Ovary (tissue), 10 donors: ENCODE measurements at places on chromosomes 6 and 20. TPM values are rescaled to one million over a fixed set of nuclear protein-coding genes. Genes with fewer than 3 reads are reported as not detected.
A peak's percentile ranks its signal among the peaks of the same experiment; 100 is the strongest.

DNA sequence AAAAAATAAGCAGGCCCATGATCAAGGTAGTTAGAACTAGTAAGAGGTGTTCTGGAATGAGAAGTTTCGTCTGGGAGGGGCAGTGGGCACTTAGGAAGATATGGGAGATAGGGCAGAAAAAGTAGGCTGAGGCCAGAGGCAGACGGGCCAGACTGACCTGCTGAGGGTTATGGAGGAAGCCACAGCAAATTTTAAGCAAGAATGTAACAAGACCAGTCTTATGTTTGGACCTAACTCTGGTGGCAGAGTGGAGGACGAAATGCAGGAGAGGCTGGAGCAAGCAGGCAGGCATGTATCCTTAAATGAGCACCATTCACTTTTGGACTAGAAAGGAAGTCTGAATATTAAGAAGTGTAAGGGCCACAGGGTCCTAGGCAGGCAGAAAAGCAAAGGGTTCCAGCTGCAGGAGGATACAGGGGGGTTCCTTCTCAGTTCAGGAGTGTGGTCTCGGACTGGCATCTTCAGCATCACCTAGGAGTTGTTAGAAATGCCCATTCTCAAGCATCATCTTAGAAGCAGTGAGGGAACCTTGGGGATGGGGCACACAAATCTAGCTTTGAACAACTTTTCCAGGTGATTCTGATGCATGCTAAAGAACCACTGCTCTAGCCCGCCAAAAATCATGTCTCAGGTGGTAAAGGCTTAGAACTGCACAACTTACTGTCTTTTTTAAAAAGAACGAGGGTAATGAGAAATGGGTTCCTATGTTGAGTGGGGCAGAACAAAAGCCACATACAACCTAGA, 1.7 kb upstream of the DSTN start:
- no peak for DNase-seq

Gene ABHD16B
- not detected for total RNA-seq

Gene MROH8
- 6.4 TPM for total RNA-seq

- no peak for DNase-seq
Observed at GRCh38 chr20:48761874-48762273, 65.9 kb downstream of the PREX1 start.

DNA sequence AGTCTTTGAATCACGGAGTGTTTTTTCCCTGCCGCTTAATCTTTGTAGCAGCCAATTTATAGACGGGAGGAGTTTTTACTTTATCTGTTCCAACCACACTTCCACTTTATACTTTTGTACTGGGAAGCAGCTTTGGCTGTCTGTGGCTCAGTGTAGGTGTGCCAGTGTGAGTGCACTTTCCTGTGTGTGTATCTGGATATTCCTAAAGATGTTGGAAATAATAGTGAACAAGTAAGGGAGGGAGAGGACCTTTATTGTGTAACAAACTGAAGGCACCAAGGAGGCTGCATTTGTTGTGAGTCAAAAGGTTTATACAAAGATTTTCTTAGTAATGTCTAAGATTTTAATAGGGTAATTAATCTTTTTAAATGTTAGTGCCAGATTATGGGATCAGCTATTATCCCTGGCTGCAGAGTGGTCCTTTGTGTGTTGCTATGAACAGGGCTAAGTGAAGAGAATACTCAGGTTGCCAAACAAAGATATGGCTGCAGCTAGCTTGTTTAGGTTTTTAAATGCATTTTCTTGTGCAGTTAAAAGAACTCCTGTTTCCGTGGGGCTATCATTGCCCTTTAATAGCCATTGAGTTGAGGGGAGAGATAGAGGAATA, 226.3 kb downstream of the RNF144B start:
- no peak for DNase-seq

DNA sequence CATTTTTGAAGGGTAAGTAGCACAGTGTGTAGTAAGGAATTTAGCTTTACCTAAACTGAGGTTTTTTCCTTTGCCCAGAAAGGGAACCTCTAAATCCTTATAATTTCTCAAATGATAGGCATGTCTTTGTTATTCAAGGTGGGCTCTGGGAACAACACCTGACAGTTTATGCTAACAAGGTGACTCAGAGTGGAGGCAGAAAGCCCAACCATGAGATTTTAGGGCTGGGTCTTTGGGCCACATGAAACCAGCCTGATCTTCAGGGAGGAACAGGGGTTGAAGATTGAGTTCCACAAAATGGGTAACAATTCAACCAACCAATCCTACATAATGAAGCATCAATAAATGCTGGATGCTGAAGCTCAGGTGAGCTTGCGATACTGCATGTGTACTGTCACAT, 46.6 kb downstream of the PRSS35 start:
- DNase-seq = no peak

DNA sequence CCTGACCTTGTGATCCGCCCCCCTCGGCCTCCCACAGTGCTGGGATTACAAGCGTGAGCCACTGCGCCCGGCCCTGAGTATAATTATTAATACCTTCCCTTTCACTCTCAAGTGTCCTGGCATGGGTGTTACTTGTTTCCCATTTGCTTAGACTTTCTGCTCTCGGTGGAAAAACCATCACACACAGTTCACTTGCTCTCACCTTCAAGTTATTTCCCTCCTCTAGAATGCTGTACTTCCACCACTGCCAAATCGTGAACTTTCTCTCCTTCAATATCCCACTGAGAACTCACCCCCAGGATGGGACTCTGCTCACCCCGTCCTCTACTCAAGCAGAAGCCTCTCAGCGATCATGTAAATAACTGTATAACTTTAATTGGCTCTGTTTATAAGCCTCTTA, 4.6 kb upstream of the HIVEP1 start:
- no peak for DNase-seq

Gene HLA-F
- total RNA-seq = 36.4 TPM

Gene PPP1R18
- 56.0 TPM for total RNA-seq

DNA sequence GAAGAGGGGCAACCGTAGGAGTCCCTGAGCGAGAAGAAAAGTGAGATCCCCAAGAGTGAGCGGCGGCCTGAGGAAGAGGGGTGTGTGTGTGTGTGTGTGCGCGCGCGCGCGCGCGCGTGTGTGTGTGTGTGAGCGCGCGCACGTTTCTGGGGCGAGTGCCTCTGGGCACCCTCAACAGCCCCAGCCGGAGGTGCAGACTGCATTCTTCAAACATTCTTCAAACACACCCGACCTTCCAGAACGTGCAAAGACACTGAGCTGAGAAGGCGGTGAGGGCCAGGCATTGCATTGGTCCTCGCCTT, 76.2 kb upstream of the FOXP4 start:
- DNase-seq = peak; percentile 38

DNA sequence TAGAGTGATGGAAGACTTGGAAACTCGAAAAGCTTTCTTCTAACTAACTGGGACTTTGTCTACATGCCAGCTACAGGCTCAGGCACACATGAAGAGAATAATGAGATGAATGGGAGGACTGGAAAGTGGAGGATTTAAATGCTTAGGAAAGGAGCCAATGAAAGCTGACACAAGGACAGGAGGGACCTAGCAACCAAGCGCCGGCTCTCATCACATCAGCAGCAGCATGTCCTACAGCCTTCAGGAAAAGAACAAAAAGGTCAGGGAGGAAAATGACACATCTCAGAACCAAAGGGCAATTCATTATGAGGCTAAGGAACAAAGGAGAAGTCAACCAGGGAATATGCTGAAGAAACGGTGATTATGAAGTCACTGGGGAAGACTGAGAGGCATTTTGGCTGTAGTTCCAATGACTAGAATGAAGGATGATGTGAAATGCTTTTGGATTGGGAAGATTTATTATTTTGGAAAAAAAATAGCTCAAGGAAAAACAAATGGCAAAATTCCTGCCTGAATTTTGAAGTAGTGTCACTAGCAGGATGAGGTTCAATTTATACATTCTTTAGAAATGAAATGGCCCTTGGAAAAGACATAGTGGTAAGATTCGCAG, 5.7 kb downstream of the BACH2 start:
- DNase-seq = no peak

DNA sequence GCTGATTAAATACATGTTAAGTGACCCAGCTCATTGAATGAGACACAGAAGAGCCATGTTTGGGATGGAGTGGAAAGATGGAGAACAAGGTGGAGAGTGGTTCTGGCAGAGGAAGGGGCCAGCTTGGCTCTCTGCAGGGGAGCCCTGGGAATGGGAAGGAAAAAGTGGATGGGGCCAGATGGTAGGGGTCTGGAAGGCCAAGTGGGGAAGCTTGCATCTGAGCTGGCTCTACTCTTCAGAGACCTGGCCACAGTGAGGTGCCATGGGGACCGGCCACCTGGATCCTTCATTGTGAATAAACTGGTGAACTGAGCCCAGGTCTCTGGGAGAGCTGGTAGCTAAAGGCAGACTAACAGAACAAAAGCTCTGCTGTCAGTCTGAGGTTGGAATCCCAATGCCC, 48.9 kb upstream of the SIRPA start:
- no peak for DNase-seq
